Kidney capillary endothelial cell (primary cell): ENCODE measurements at places on chromosomes 7 and 10.

DNA sequence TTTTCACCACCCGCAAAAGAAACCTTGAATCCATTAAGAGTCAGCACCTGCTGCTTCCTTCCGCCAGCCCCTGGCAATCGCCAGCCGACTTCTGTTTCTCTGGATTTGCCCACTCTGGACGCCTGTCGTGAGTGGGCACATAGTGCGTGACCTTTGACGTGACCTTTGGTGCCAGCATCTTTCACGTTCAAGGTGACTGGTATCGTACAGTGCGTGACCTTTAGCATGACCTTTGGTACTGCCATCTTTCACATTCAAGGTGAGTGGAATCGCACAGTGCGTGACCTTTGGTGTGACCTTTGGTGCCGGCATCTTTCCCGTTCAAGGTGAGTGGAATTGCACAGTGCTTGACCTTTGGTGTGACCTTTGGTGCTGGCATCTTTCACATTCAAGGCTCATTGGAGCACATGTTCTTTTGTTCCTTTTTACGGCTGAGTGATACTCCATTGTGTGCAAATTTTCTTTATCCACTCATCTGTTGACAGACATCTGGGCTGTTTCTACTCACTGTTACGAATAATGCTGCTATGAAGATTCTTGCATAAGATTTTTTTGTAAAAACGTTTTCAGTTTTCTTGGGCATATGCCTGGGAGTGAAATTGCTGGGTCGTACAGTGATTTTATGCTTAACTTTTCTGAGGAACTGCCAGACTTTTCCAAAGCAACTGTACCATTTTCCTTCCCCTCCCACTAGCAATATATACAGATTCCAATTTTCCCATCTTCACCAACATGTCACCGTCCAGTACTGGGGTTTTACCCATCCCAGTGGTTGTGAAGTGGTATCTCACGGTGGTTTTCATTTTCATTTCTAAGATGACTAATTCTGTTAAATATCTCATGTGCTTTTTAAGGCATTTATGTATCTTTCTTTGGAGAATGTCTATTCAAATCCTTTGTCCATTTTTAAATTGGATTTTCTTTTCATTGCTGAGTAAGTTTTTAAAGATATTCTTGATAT is 145.3 kb downstream of the DIP2C start:
- DNase-seq = no peak

DNA sequence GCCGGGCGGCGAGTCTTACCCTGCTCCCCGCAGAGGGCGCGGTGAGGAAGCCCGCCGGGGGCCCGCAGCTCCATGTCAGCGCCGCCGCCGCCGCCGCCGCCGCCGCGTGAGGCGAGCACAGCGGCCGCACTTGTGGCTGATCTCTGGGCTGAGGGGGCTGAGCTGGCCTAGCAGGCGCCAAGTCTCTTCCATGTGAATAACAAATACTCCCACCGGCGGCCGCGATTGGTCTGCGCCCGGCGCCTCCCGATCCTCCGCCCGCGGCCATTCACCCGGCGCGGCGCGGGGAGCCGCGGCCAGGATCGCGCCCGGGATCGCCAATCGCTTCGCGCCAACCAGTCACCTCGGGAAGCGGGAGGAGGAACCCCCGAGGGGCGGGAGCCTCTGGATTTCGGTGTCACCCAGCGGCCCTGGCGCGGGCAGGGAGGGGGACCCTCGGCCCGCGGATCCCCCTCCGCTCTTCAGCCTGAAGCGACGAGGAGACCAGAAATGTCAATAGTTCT is at the start of gene GRM8:
GRM8 (minus strand) TSS at position 164 of the 503 bp plus-strand sequence.
- DNase-seq = peak; percentile 40

DNA sequence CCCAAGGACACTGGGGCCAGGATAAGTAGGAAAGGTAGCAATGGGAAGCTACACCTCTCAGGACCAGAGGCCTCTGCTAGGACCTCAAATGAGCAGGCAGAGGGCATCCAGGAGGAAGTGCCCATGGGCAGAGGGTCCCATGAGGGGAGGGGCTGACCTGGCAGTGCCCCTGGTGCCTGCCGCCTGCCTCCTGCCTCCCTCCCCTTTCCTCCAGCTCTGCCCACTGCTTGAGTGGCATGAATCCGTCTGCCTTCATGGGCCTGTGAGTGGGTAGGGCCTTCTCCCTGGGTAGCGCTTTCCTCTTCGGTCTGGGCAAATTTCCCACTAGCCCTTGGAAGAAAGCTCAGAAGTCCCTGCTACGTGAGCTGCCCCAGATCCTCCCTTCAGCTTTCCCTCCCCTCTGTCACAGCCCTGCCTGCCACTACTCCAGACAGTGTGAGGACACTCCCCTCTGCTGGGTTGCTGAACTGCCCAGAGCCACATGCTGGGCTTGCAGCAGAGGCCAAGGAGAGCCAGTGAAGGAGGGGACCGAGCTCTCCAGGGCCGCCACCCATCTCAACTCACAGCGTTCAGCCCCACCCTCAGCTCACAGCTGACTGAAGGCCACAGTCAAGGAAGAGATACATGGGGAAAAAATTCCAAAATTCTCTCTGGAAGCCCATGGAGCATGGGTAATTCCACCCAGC is 141.4 kb downstream of the ARHGAP22 start:
- DNase-seq = no peak

DNA sequence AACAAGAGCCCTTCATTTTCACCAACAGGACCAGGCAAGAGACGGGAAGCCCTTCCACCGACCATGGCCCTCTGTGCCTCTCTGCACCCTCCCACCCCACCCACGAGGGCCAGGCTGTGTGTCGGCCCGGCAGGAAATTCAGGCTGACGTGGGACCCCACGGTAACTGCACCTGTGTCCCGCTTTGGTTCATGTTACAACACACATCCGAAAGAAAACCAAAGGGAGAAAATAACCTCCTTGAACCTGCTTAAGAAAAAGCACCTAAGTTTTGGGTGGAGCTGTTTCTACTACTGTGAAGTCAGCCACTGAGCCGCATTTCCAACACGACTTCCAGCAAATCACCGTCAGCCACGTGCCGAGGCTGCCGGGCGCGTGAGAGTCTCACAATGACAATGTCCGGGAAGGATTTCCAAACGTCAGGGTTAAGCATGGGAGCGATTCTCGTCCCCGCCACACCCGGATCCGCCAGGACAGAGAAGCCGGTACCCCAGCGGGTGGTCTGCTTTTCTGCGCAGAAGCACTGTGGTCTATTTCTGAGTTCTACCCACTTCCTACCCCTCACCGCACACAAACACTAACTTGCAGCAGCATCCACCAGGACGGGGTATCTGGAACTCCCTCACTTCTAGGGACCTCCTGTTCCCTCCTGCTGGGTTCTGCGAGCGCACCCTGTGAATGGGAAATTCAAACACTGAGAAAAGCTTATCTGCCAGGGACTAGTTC is 36.6 kb downstream of the AMZ1 start:
- no peak for DNase-seq

GRCh38 chr10:73246322-73246645 is 771 bp downstream of the DNAJC9 start:
- no peak for DNase-seq

GRCh38 chr10:30359373-30360206 is 10.5 kb upstream of the MTPAP start:
- DNase-seq = peak; percentile 44

DNA sequence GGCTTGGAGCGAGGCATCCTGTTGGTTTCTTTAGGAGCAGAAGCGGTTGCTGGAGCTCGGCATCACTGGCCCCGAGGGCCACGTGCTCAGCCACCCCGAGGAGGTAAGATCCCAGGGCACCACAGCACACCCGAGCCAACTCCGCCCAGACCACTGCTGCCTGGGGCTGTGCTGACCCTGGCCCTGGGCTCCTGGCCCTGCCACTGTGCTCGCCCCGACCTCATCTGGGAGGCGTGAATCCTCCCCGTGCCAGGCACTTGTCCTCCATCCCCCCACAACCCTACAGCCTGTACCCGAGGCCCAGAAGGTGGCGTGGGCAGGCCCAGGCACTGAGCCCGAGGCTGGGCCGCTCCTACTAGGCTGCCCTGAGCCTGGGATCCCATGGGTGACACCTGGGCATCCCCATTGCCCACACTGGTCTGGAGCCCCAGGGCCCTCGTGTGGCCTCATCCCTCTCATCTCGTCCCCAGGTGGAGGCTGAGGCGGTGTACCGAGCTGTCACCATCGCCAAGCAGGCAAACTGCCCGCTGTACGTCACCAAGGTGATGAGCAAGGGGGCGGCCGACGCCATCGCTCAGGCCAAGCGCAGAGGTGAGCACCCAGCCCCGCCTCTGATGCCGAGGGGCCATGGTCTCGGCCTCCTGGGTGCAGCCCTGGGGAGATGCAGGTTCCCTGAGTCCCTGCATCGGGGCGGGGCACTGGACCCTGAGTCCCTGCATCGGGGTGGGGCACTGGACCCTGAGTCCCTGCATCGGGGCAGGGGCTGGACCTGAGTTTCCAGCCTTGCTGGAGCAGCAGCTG is 11.8 kb downstream of the DPYSL4 start:
- DNase-seq = no peak

DNA sequence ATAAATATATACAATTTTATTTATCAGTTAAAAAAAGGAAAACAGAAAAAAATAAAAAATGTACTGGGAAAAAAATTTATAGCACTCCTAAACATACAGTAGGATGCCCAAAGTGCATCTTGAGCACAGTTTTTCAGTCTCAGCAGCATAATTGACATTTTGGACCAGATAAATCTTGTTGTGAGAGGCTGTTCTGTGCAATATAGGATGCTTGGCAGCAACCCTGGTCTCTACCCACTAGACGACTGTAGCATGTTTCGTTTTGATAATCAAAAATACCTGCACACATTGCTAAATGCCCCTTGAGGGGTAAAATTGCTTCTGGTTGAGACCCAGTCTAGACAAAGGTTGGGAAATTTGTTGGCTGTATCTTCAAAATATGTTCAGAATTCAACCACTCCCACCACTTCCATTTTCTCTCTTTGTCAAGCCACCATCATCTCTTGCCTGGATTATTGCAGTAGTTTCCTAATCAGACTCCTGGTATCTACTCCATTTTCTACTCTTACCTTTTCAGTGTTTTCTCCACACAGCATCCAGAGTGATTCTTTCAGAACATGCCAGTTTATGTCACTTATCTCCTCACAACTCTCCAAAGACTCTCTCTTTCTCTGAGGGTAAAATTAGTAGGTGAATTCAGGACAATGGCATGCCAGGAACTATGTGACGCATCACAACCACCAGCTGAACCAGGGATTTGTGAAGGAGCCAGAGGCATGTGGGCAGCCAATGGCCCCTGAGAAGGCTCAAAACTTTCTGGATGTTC is 91.4 kb downstream of the GPR85 start:
- no peak for DNase-seq

- no peak for DNase-seq
These were observed 219.2 kb downstream of the ARHGAP12 start for GRCh38 chr10:31709476-31709875.

- peak; percentile 66 for DNase-seq
These were observed 42.3 kb downstream of the ARID5B start for GRCh38 chr10:61943674-61944378.

GRCh38 chr7:116630932-116631671 is 40.9 kb upstream of the MET start:
- no peak for DNase-seq

GRCh38 chr10:107094824-107095522 is 69.5 kb downstream of the SORCS1 start:
- DNase-seq = no peak
